ENCODE measurements at places on chromosomes 5 and 9.

DNA sequence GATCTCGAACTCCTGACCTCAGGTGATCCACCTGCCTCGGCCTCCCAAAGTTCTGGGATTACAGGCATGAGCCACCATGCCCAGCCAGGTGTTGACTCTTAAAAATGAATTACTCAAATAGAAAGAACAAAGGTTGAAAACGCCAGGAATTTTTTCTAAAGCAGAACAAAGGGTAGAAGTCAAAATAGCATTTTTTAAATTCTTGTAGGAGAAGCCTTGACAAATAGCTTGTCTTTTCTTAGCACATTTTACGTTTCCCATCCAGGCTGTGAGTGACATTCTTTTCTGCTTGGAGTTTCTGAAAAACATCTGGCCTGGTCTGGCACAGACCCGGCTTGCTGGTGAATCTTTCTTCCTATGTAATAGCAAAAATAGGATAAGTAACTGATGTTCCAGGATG, 169.4 kb upstream of the ZNF462 start:
- no peak for DNase-seq

GRCh38 chr5:111495159-111495558, 17.2 kb downstream of the STARD4 start:
- DNase-seq: no peak

- DNase-seq: no peak
Measured at GRCh38 chr9:7055171-7055903, 297.6 kb downstream of the KDM4C start.

DNA sequence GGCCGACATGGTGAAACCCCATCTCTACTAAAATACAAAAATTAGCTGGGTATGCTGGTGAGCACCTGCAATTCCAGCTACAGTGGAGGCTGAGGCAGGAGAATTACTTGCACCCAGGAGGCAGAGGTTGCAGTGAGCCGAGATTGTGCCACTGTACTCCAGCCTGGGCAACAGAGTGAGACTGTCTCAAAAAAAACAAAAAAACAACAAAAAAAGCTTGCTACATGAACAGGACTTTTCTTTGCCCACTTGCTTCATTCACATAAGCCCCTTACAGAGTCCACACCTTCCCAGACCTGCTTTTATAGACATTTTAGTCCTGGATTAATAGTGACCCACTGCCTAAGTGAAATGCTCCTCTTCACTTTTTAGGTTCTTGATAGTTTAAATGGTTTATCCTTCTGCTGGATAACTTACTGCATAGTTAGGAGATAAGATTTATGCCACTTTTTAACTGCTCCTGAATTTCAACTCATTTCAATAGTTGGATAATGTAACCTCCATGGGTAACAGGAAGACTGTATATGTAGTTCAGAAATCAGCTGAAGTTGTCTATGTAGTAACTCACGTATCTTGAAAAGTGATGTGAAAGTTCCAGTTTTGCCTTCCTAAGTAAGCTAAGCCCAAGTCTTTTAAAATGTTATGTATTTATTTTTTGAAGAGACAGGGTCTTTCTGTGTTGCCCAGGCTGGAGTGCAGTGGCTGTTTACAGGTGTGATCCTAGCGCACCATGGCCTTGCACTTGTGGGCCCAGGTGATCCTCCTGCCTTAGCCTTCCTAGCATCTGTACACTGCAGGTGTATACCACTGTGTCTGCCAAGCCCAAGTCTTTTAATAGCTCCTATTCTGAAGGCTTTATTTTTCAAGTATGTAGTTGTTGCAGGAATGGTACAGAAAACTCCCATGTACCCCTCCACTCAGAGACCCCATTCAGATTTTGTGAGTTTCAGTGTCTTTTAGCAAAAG, 19.7 kb downstream of the SUB1 start:
- DNase-seq: no peak

DNA sequence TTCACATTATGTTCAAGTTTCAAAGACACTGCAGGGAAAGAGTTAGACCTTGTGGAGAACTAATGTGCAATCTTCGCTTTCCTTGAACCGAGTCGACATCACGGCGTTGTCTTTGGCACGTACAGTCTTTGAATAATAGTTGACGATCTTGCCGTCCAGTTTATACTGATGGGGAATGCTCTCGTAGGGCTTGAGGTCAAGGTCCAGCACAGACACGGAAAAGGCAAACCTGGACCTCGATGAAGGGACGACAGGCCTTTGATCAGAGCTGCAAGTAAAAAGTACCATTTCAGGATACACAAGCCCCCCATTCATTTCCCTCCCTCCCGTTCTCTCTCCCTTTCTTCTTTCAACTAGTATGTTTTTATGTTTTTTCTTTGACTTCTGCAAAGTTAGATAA, 54.1 kb downstream of the IPPK start:
- no peak for DNase-seq

DNA sequence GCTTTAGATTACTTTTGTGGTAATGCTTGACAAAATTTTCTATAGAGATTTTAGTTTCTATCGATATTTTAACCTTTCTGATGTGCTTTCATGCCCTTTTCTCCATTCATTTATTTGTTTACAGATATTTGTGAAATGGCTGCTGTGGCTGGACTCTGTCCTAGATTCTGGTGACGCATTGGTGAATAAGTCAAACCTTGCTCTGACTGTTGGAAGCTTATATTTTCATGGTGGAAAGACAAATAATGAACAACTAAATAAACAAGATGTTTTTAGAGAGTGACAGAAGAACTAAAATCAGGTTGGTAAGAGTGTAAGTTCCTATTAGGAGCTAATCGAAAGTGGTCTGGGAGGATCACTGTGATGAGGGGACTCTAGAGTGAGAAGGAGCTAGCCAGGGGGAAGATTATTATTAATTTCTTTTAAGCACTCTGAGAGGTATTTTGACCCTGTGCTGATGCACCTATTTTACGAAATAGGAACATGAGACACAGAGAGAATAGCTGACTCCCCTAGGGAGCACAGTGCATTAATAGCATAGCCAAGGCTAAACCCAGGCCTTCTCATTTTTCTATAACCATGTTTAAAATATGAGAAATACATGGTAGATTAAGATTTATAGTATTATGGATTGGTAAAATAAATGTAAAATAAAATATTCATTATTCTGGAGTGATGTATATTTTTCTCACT, 411.9 kb upstream of the ARRDC3 start:
- no peak for DNase-seq

DNA sequence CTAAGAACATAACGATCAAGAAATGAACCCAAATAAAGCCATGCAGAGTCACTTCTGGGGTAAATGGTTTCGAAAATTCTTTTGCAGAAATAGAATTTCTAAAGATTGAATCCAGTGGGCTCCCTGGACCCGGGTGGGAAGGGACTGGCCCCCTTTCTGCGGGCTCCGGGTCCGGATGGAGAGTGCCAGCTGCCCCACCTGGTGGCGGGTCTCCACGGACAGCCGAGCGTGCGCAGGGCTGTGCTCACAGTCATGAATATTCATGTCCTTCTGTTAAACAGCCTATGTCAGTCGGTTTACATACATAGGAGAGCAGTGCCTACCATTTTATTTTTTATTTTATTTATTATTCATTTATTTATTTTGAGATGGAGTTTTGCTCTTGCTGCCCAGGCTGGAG, 4.7 kb upstream of the PPP1R26 start:
- DNase-seq: no peak

GRCh38 chr5:117435203-117435602, 860.6 kb upstream of the SEMA6A start:
- DNase-seq: no peak

GRCh38 chr9:128885376-128885775, 3.4 kb downstream of the LRRC8A start:
- DNase-seq: no peak

GRCh38 chr5:151295791-151296477, 7.6 kb downstream of the SLC36A3 start:
- no peak for DNase-seq

DNA sequence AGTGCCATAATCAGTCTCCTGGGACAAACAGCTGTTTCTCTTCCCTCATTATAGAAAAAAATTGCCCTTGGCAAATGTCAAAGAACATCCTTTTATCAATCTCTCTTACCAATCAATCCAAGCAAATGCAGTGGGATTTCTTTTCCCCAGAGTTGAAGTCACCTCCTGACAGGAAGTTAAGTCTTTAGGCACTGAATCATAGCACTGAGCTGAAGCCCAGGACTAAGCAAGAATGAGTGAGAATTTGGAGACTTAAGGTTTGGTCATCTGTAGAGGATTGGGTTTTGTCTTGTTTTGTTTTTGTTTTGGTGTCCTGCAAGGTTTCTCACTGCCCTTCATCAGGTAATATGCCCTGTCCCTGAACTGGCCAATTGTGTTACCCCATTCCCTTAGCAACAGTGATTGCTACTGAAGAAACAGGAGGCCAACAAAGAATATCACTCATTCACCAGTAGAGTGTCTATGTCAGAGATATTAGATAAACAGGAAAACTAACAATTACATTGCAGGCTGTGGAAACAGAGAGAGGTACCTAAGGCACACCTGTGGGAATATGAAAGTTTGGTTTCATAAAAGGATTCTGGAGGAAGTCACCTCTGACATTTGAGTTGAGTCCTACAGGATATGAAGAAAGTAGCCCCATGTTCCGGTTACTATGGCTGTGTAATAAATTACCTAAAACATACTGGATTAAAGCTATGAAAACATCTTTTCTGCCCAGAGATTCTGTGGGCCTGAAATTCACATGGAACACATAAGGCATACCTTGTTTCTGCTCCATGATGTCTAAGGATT, 4.5 kb upstream of the FXN start:
- no peak for DNase-seq

- no peak for DNase-seq
Measured at GRCh38 chr9:97860451-97861147, 7.6 kb downstream of the FOXE1 start.

DNA sequence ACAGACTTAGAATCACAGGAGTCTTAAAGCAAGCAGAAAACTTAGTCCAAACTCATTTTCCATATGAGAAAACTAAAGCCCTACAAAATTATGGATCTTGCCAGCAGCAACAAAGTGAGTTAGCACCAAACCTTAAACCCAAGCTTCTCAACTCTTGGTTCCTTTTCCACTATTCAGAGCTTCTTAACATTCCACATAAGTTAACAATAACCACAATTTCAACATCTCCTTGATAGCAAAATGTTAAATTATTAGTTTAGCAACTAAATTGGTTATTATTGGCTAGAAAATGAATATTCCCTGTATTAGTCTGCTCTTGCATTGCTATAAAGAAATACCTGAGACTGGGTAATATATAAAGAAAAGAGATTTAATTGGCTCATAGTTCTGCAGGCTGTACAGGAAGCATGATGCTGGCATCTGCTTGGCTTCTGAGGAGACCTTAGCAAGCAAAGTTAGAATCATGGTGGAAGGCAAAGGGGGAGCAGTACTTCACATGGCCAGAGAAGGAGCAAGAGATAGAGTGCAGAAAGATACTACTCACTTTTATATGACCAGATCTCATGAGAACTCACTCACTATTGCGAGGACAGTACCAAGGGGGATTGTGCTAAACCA, 26.2 kb upstream of the ARSB start:
- DNase-seq: no peak

All from activated CD8-positive, alpha-beta memory T cell treated with anti-CD3 and anti-CD28 coated beads for 1 hour (primary cell).